Karpas-422 (cell line): ENCODE measurements at places on chromosomes 7 and 10. TPM values are rescaled to one million over a fixed set of nuclear protein-coding genes. Genes with fewer than 3 reads are reported as not detected.

Gene HIBADH
- 30.1 and 36.4 TPM in 2 replicates for total RNA-seq

Gene TFR2
- 4.2 and 12.0 TPM in 2 replicates for total RNA-seq

Gene LANCL2
- 7.9 and 10.9 TPM in 2 replicates for total RNA-seq

- H3K4me1 ChIP-seq = no peaks in the 10 kb centered on the region
- no peak overlapping the region for H3K27ac ChIP-seq
- peak; percentile 44 for DNase-seq
- no peaks in the 10 kb centered on the region for H3K36me3 ChIP-seq
- no peaks in the 10 kb centered on the region for H3K27me3 ChIP-seq
These were observed 202.8 kb downstream of the CREB5 start for GRCh38 chr7:28615091-28615490.

DNA sequence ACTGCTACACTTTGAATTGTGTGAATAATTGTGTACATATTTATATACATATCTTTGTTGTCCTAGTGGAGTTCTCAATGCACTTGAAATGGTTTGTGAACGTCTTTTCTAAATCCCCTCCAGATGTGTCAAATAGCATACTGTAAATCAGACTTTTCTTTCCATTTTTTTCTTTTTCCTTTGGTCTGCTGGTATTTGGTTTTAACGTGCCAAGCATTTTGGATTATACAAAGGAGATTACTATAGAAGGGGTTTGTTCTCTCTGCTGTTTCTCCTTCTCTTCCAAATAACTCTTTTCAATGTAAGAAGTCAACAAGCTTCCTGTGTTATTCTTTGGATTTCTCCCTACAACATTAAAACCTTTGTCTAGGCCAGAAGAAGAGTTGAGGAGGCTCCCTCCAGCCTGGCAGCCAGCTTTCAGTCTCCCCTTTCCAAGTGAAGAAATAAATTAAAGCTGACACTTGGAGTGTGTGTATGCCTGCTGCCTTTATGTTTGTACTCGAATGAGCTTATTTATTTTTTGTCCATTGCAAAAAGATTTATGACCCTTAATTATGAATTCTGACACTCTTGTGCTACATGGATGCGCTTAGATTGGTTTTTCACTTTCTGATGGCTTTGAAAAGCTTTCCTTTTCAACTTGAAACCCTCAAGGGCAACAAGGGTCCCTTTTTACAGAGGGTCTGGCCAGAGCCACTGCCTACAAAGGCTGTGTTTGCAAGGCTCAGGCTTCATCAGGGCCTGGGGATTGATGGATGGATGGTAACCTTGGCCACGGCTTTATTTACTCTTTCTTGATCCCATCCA lies 107.8 kb downstream of the RAB18 start:
- no peaks in the 10 kb centered on the region for H3K36me3 ChIP-seq
- no peak overlapping the region for H3K27ac ChIP-seq
- no peak overlapping the region for H3K4me3 ChIP-seq
- no peak for DNase-seq
- H3K27me3 ChIP-seq = no peaks in the 10 kb centered on the region

DNA sequence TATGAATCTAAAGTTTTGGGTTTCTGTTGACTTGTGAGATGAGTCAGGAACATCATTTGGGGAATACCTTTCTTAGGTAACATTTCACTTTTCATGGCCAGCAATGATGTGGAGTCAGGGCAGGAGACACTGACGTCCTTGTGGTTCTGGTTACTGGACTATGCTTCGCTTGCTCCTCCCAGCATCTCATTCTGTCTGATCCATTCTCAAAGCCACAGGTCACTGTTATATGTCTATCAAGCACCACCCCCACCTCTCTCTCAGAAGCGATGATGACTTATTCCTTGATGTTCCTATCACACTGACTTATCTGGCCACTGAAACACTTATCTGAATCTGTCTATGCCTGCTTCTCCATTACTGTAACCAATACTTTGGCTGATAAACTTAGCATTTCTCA lies 51.6 kb downstream of the TES start:
- no peak overlapping the region for H3K4me3 ChIP-seq
- no peaks in the 10 kb centered on the region for H3K4me1 ChIP-seq
- H3K27me3 ChIP-seq = no peaks in the 10 kb centered on the region
